Astrocyte of the cerebellum (primary cell): ENCODE measurements at places on chromosomes 3 and 15.

DNA sequence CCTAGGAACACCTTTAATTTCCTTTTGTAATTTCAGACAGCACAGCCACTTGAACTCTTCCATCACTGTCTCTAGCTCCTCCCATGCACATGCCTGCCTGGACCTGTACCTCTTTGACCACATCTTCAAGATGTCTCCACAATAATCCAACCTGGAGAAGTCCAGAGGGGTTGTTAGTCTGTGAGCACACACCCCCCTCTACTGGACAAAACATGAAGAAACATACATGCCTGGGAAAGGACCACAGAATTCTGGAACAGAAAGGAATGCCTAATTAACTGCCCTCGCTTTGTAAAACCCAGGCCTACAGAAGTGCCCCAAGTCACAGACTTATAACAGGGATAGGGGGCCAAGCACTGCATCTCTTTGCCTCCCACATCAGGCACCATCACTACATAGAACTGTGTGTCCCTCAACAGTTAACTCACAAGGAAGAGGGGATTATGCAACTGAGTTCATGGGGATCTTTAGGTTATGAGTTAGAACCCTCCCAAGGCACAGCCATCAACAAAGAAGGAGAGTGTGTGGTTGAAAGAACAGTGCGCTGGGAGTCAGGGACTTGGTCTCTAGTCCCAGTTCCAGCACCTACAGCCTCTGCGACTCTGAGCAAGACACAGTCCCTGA is 61.7 kb downstream of the FMN1 start:
- DNase-seq, result peak; percentile 60

DNA sequence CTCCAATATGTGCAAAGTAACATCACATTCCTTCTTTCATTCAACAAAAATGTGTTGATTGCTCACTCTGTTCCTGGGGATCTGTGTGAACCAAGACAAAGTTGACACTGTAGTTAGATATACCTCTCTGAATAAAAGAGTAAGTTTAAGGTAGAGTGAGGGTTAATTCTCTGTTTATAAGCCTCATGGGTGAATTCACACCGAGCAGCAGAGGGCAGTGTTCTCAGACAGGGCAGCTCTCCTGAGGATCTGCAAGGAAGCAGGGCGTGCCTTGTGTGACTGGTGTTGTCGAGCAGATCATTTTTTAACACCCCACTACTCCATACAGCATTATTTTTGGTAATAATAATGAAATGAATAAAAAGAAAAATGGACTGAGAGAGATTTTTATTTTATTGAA is 34.4 kb downstream of the PAQR9 start:
- DNase-seq, result no peak

GRCh38 chr3:45553469-45553974 is 41.0 kb upstream of the LIMD1 start:
- no peak for DNase-seq

DNA sequence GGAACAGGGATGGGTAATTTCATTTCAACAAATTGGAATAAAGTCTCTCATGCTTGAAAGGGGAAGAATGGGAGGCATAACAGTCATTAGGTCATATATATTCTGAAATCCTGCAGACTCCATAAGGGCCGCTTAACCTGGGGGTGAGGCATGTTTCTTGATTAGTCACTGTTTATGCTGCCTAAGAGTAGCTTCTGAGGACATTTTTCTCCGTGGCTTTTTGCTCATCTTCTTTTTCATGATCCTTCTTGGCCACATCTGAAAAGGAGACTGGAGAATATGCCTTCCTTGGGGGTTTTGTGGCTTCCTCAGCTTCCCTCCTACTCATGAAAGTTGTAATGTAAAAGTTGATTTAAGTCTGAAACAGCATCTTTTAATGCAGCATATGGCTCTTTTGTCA is 20.0 kb upstream of the CFAP20DC start:
- DNase-seq, result no peak

DNA sequence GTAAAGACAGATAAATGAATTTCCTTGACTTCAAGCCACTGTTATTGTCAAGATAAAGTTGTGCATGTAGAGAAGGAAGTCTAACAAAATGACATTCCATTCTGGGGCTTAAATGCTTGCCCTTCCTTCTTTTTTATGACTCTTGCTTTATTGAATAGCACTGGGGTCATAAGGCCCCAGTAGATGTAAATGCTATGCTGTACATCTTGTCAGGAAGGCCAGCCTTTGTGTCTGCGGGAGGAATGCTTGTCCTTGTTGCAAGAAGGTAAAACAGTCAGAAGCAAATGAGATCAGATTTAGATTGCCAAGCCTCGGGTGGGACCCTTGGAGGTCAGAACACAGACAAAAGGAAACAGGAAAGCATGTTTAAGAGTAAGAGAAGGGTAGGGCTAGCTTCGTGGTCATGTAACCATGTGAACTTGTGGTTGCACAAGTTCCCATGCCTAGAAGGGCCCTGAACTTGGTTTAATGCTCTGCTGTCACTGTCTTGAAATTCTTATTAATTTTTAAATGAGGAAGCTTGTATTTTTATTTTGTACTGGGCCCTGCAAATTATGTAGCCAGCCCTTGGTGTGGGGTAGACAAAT is 81.5 kb downstream of the PPM1L start:
- no peak for DNase-seq

DNA sequence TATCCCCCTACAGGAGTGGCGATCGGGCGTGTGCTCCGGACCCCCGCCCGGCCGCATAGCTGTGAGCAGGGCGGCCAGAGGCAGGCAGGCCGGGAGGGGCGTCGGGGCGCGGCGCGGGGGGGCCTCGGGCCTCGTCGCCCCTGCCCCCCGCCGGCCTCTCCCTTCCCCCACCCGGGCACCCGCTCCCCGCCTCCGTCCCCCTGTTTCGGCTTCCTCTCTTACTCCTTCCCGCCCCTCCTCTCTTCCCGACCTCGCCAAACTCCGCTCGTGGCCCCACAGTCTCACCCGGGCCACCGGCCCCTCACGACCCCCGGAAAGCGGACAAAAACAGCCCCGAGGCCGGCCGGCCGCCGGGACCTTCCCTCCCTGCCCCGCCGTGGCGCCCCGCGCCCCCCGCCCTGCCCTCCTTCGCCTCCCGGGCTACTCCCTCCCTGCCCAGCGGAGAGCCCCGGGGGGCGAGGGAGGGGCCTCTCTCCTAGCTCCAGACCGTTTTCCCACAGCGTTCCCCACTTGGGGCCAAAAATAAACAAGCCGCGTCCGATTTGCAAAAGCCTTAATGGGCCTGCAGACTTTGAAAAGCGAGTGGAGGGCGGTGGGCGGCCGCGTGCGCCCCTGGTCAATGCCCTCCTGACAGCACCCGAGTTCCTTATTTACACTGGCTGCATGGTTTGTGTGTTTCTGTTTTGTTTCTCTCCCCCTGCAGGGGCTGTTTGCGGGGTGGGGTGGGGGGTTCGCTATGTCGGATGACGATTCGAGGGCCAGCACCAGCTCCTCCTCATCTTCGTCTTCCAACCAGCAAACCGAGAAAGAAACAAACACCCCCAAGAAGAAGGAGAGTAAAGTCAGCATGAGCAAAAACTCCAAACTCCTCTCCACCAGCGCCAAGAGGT is 1.0 kb downstream of the UBE2E1 start:
- DNase-seq, result no peak

DNA sequence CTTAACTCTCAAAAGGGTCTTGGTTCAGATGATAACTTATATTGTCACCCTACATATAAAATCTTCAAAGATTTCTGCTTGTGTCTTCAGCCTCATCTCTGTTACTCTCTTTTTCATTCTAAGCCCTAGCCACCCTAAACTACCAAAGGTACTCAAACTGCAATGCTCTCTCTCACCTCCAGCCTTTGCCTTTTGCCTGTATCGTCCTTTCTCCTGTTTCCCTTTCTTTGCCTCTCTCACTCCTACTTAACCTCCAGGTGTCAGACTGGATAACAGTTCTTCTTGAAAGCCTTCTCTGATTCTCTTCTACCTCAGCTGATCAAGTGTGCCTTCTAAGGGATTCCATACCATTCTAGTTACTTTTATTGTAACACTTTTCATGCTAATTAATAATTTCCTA is 149.8 kb downstream of the SERPINI1 start:
- no peak for DNase-seq

DNA sequence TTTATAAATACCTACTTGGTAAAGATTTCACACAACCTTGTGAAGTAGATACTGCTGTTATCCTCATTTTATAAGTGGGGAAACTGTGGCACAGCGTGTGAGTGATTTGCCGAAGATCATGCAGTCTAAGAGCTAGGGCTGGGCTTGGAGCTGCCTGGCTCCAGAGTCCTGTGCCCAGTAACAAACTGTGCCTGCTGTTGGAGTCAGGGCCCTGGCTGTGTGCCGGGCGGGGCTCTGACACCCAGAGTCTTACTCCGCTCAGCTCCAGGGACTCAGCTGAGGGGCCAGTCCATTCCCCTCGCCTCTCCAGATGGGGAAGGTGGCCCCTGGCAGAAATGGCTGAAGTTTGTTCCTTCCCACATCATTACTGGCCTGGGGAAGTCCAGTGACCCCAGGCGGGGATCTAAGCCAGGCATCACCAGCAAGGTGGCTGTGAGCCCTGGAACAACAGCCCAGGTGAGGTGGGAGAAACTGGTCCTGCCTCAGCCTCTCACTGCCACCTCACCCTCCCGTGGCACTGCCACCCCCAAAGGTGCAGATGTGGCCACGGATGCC is 17.3 kb upstream of the PLXNA1 start:
- DNase-seq, result no peak
